IMR-90 (cell line): ENCODE measurements at places on chromosomes 4 and X. TPM values are rescaled to one million over a fixed set of nuclear protein-coding genes. Genes with fewer than 3 reads are reported as not detected.
A peak's percentile ranks its signal among the peaks of the same experiment; 100 is the strongest.

- peaks cover 3% of the 10 kb centered on the region; the same call in 1 of the 2 replicates for H3K36me3 ChIP-seq
- H3K27ac ChIP-seq = peak within 1 kb of the TSS; percentile 99
These were observed at the start of gene MSN for GRCh38 chrX:65667503-65668376. MSN (plus strand) TSS chrX:65667654; CDS start chrX:65667842, 188 bp downstream.

DNA sequence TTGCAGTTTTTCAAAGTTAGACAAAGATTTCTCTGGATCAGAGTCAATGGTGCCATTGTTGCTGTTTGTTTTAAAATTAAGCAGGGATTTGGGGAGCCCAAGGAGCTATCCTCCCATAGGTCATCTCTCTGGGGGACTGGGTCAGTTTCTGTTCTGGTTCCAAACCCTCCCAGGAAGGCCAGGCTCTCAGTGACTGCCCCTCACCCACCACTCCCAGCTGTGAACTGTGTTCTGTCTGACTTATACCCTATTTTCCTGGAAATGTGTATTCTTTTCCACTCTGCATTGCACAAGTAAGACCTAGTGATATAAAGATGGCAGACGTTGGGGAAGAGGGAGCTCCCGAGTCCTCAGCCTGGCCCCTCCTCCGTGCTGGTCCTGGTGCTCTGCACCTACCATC lies 65.8 kb downstream of the NHS start:
- peaks cover 4% of the 10 kb centered on the region; the same call in 1 of the 2 replicates for H3K4me1 ChIP-seq
- H3K27ac ChIP-seq = no peak overlapping the region
- peaks cover 6% of the 10 kb centered on the region; the same call in 1 of the 2 replicates for H3K27me3 ChIP-seq
- H3K36me3 ChIP-seq = no peaks in the 10 kb centered on the region
- no peak for DNase-seq

GRCh38 chr4:142549248-142549647 lies 296.9 kb downstream of the INPP4B start:
- no peak overlapping the region for H3K27ac ChIP-seq
- H3K4me1 ChIP-seq = peaks cover 7% of the 10 kb centered on the region; the same call in 1 of the 2 replicates
- no peaks in the 10 kb centered on the region for H3K27me3 ChIP-seq

- no peaks in the 10 kb centered on the region for H3K36me3 ChIP-seq
- H3K27ac ChIP-seq = no peak overlapping the region
- no peak for DNase-seq
- peaks cover 2% of the 10 kb centered on the region; the same call in 1 of the 2 replicates for H3K4me1 ChIP-seq
- peaks cover 66% of the 10 kb centered on the region for H3K27me3 ChIP-seq
These were observed 69.2 kb downstream of the FBXO8 start for GRCh38 chr4:174214101-174214878.

DNA sequence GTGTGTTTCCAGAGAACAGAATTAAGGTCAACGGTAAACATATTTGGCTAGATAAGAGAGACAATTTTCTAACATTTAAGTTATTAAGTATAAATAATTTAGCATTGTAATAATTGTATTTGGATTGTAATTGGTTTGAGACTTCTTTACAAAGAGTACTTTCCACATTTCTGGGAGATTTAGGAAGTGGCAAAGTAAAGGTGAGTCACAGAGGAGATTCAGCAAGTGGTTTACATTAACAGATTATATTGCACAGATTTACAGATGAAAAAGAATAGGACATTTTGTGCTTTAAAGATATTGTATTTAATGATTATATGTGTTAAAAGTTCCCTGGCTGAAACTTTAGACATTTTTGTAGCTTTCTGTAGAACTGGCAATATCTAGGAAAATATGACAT lies 584.4 kb upstream of the AADAT start:
- H3K36me3 ChIP-seq = no peaks in the 10 kb centered on the region
- no peak overlapping the region for H3K27ac ChIP-seq
- H3K27me3 ChIP-seq = no peaks in the 10 kb centered on the region
- H3K4me1 ChIP-seq = no peaks in the 10 kb centered on the region
- DNase-seq = peak; percentile 3

DNA sequence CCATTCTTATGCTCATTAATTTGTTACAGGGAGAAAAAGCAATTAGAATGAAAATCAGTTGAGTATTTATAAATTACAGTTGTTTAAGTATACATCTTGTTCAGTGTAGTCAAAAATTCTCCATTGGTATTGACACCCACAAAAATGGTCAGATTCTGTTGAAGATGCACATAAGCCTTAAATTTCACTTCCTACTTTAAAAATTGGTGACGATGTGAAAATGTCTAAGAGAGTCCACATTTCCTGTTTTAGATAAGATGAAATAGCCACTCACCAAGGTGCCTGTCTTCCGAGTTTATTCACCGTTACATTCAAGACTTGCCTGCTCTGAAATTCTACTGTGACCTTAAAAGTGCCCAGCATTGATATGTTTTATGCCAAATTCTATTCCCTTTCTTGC lies 93.6 kb downstream of the GPR143 start:
- no peak for DNase-seq
- H3K4me1 ChIP-seq = peaks cover 7% of the 10 kb centered on the region
- H3K27ac ChIP-seq = no peak overlapping the region
- peaks cover 4% of the 10 kb centered on the region; the same call in 1 of the 2 replicates for H3K36me3 ChIP-seq
- no peak overlapping the region for H3K4me3 ChIP-seq

GRCh38 chr4:56843421-56843899 lies 22.0 kb upstream of the SPINK2 start:
- H3K4me1 ChIP-seq = no peaks in the 10 kb centered on the region
- DNase-seq = no peak
- no peaks in the 10 kb centered on the region for H3K36me3 ChIP-seq
- H3K27ac ChIP-seq = no peak overlapping the region
- no peaks in the 10 kb centered on the region for H3K27me3 ChIP-seq

- H3K27me3 ChIP-seq = no peaks in the 10 kb centered on the region
- H3K36me3 ChIP-seq = peaks cover under 1% of the 10 kb centered on the region; the same call in 1 of the 2 replicates
- peak; percentile 59 for DNase-seq
- peaks cover 6% of the 10 kb centered on the region for H3K4me1 ChIP-seq
These were observed 143.0 kb downstream of the STIM2 start for GRCh38 chr4:27003642-27004113.

DNA sequence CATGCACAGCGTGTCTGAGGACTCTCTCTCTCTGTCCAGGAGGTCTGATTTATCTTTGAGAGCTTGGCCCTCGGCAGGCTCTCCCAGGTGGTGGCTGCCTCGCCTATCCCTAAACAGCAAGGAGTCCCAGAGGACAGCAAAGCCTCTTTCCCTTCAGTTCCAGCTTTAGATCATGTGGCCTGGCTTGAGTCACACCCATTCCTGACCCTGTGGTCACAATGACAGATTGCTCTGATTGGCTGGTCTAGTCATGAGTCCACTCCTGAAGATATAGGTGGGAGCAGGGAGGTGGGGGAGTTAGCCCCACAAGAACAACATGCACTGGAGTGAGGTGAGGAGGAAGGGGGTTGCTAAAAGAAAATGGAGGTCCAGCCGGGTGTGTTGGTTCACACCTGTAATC lies 12.1 kb upstream of the PORCN start:
- no peaks in the 10 kb centered on the region for H3K36me3 ChIP-seq
- H3K27ac ChIP-seq = no peak overlapping the region
- no peak overlapping the region for H3K4me3 ChIP-seq
- no peaks in the 10 kb centered on the region for H3K27me3 ChIP-seq
- H3K4me1 ChIP-seq = peaks cover 6% of the 10 kb centered on the region

- H3K27me3 ChIP-seq = no peaks in the 10 kb centered on the region
- no peak overlapping the region for H3K4me3 ChIP-seq
- DNase-seq = peak; percentile 44
- H3K36me3 ChIP-seq = no peaks in the 10 kb centered on the region
- H3K4me1 ChIP-seq = no peaks in the 10 kb centered on the region; the same call in 1 of the 2 replicates
These were observed 261.0 kb downstream of the PDGFC start for GRCh38 chr4:156710365-156711192.

GRCh38 chr4:7547368-7548040 lies 112.8 kb upstream of the PSAPL1 start:
- no peaks in the 10 kb centered on the region for H3K36me3 ChIP-seq
- peak; percentile 13 for DNase-seq
- H3K4me3 ChIP-seq = no peak overlapping the region
- no peak overlapping the region for H3K27ac ChIP-seq
- no peaks in the 10 kb centered on the region for H3K4me1 ChIP-seq

DNA sequence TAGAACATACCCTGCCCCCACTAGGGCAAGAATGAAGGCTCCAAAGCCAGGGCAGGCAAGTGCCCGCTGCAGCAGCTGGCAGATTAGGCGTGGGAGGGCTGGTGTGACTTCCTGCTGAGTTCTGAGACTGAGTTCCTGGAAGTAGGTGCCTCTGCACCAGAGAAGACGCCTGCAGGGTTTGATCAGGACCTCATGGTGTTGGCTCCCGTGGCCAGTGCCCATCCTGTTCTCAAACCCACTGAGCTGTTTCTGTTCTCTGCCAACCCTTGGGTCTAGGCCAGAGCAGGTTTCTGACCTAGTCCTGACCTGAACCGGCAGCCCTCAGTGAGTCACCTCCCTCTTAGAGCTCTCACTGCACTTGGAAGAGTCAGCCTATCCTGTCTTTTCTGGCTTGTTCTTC lies 220.7 kb downstream of the HS6ST2 start:
- no peak overlapping the region for H3K4me3 ChIP-seq
- no peak overlapping the region for H3K27ac ChIP-seq
- peaks cover 7% of the 10 kb centered on the region for H3K27me3 ChIP-seq
- DNase-seq = no peak

DNA sequence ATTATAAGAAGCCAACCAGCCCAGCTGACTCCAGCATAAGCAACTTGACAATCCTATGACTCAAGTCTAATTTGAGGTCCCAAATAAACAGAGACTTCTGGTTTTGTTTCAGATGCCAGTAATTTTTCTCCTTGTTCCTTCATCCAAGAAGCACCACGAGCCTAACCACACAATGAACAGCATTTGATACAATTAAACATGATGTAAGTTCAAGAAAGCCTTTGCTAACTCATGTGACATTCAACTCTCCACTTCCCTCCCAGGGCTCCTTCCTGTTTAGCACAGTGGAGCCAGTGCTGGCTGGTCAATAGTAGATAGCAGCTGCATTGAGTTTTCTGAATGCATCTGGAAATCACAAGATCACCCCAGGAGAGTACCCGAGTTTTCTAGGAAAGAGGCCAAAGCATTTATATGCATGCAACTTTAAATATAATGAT lies 206.3 kb downstream of the ARHGAP24 start:
- no peaks in the 10 kb centered on the region for H3K27me3 ChIP-seq
- no peaks in the 10 kb centered on the region for H3K36me3 ChIP-seq
- H3K27ac ChIP-seq = no peak overlapping the region
- no peaks in the 10 kb centered on the region; the same call in 1 of the 2 replicates for H3K4me1 ChIP-seq
- no peak overlapping the region for H3K4me3 ChIP-seq

- no peaks in the 10 kb centered on the region; the same call in 1 of the 2 replicates for H3K27me3 ChIP-seq
- DNase-seq = no peak
- no peak overlapping the region for H3K27ac ChIP-seq
- H3K4me1 ChIP-seq = no peaks in the 10 kb centered on the region
- H3K4me3 ChIP-seq = no peak overlapping the region
- no peaks in the 10 kb centered on the region for H3K36me3 ChIP-seq
These were observed 3.7 kb upstream of the FGB start for GRCh38 chr4:154559141-154559493.

DNA sequence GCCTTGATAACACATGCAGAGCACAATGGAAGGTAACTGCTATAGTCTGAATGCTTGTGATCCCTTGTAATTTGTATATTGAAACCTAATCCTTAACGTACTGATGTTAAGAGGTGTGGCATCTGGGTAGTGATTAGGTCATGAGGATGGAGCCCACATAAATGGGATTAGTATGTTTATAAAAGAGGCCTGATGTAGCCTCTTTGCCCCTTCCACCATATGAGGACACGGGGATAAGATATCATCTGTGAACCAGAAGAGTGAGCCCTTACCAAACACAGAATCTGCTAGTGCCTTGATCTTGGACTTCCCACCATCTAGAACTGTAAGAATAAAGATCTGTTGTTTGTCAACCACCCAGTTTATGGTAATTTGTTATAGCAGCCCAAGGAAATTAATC lies 1074.2 kb upstream of the INTU start:
- no peaks in the 10 kb centered on the region for H3K4me1 ChIP-seq
- H3K4me3 ChIP-seq = no peak overlapping the region

GRCh38 chr4:1792158-1792831 lies 798 bp upstream of the FGFR3 start:
- H3K27me3 ChIP-seq = peaks cover 54% of the 10 kb centered on the region
- no peaks in the 10 kb centered on the region for H3K36me3 ChIP-seq
- H3K4me1 ChIP-seq = peaks cover 2% of the 10 kb centered on the region; the same call in 1 of the 2 replicates

GRCh38 chrX:153520287-153520917 lies 3.0 kb downstream of the ATP2B3 start:
- no peak overlapping the region for H3K27ac ChIP-seq
- DNase-seq = no peak
- H3K4me1 ChIP-seq = peaks cover 2% of the 10 kb centered on the region; the same call in 1 of the 2 replicates
- no peaks in the 10 kb centered on the region for H3K36me3 ChIP-seq
- H3K4me3 ChIP-seq = no peak overlapping the region
- peaks cover 30% of the 10 kb centered on the region for H3K27me3 ChIP-seq

DNA sequence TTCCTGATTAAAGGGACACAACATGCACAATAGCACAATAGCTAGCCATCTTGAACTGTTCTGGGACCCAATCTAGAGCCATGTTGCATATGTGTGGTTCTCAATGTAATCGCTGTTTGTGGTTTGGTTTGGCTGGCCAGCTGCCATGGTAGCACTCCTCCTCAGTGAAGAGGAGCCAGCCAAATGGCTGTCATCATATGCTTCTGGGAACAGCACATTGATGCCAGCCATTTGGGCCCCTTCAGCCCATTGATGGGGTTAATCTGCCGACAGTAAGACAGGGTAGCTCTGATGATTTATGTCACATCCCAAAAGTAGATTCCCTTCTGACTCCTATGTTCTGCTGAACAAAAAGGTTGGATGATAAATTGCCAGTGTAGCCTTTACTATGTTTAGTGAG lies 48.5 kb downstream of the AWAT2 start:
- no peaks in the 10 kb centered on the region for H3K36me3 ChIP-seq
- no peak for DNase-seq
- H3K27me3 ChIP-seq = no peaks in the 10 kb centered on the region; the same call in 1 of the 2 replicates
- no peak overlapping the region for H3K4me3 ChIP-seq

GRCh38 chrX:107619885-107620322 lies 8.4 kb upstream of the PRPS1 start:
- no peaks in the 10 kb centered on the region; the same call in 1 of the 2 replicates for H3K27me3 ChIP-seq
- peak; percentile 49 for DNase-seq
- no peak overlapping the region for H3K27ac ChIP-seq
- no peaks in the 10 kb centered on the region for H3K36me3 ChIP-seq
- no peak overlapping the region for H3K4me3 ChIP-seq

- no peaks in the 10 kb centered on the region for H3K36me3 ChIP-seq
- H3K27me3 ChIP-seq = no peaks in the 10 kb centered on the region
- no peak for DNase-seq
- no peak overlapping the region for H3K4me3 ChIP-seq
These were observed 27.8 kb downstream of the RASL11B start for GRCh38 chr4:52889778-52890520.

- DNase-seq = no peak
- no peak overlapping the region for H3K27ac ChIP-seq
- peaks cover 14% of the 10 kb centered on the region for H3K36me3 ChIP-seq
- no peaks in the 10 kb centered on the region for H3K4me1 ChIP-seq
These were observed 20.8 kb downstream of the OCIAD1 start for GRCh38 chr4:48851651-48852050.

- no peak overlapping the region for H3K27ac ChIP-seq
- no peaks in the 10 kb centered on the region for H3K4me1 ChIP-seq
- no peaks in the 10 kb centered on the region for H3K36me3 ChIP-seq
- no peak overlapping the region for H3K4me3 ChIP-seq
- H3K27me3 ChIP-seq = no peaks in the 10 kb centered on the region
- DNase-seq = no peak
These were observed 31.7 kb downstream of the AGA start for GRCh38 chr4:177410566-177410965.

The FAT1 gene
- polyA plus RNA-seq = 156 and 171 TPM in 2 replicates

The GAGE12E gene
- polyA plus RNA-seq = not detected in 2 replicates

The LRP2BP gene
- 0.06 and 0.10 TPM in 2 replicates for polyA plus RNA-seq

The CCDC110 gene
- polyA plus RNA-seq = 0.37 and 0.46 TPM in 2 replicates

The GPR82 gene
- polyA plus RNA-seq = not detected in 2 replicates

The AFF2 gene
- polyA plus RNA-seq = 0.11 and 0.15 TPM in 2 replicates

The ENOX2 gene
- 5.9 and 6.3 TPM in 2 replicates for polyA plus RNA-seq
